NCI-H1105 treated with DMSO at 0.1 percent for 48 hours (cell line): ENCODE measurements at places on chromosomes 4 and X.
A peak's percentile ranks its signal among the peaks of the same experiment; 100 is the strongest.

DNA sequence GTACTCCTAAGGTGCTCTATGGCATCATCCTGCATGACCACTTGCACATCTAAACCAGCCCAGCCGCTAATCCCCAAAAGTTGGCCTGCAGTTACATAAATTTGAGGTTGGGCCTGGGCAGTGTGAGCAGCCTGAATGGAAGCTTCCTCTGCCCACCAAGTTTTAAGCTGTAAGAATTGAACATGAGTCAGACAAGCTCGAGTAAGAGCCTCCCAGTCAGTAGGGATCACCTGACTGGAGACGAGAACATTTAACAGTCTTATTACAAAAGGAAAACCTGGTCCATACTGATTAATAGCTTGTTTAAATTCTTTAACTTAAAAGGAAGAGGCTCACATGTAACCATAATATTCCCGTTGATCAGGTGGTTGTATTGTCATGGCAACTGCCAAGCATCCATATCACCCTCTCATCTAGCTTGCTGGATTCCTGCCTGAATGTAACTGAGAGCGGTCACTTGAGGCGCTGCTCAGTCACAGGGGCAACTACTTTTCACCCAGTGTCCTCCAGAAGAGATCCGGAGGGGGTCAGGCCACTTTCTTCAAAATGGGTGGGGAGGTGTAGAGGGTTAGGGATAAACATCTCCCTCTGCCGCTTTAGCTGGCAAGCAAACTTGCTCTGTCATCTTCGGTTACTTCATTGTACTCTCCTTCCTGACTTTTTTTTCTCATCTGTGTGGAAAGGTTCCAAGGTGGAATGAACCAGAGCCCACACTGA, 56.6 kb upstream of the WDR1 start:
- peak; percentile 8 for DNase-seq

- DNase-seq = no peak
Measured at GRCh38 chr4:76383001-76383400, 37.9 kb downstream of the CCDC158 start.

DNA sequence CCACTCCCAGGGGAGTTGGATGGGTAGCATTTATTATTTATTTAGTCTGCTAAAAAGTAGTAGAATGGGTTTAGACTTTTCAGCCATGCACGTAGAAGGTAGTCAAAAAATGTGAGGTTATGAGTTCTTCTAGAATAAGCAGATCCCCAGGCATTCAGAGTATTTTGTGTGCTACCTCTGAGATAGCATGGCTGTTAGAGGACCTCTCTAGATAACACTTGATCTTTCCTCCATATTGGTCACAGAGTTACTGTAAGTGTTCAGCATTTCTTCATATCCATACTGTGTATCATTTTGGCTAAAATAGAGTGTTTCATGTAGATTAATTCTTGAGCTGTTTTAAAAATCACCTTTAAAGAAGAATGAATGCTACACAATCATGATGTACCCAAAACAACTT, 58.4 kb downstream of the KLHL5 start:
- DNase-seq = no peak

- no peak for DNase-seq
Measured at GRCh38 chr4:69717778-69718177, 42.6 kb downstream of the SULT1B1 start.

GRCh38 chr4:16118090-16118489, 34.3 kb upstream of the PROM1 start:
- no peak for DNase-seq

DNA sequence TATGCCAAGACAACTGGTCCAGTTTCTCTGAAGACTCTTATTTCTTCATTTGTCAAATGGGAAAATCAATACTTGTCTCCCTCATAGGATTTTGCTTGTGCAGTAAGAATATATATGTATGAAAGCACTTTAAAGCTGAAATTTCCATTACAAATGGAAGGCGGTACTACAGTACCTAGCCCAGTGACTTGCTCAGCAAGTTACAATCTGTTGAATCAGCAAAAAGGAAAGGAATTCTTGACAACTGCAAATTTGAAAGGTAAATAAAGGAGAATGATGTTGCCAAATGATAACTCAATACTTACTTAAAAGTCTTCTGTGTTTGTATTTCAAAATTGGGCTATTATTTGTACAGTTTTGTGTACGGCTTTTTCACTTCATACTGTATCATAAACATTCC, 71.1 kb downstream of the PKD2 start:
- no peak for DNase-seq

GRCh38 chr4:36815536-36815935, 429.0 kb upstream of the NWD2 start:
- DNase-seq = no peak

GRCh38 chrX:8969378-8969777, 64.5 kb downstream of the FAM9B start:
- no peak for DNase-seq

- DNase-seq = no peak
Measured at GRCh38 chr4:154616731-154617130, 4.3 kb upstream of the FGG start.

DNA sequence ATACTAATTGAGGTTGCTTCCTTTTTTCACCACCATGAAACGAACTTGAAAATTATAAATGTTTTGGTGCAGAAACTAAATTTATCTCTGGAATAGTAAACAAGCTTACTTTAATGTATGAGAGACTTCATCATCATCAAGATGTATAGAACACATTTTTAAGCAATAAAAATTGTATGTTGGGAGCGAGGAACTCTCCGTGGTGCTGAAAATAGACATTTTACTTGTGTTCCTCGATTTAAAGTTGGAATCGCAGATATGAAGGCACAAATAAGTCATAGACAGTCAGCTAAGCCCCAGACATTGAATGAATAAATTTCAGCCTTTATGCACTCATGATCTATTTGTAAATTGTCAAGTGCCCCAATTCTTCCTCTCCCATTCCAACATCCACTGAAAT, 310.7 kb downstream of the STK32B start:
- DNase-seq = no peak

DNA sequence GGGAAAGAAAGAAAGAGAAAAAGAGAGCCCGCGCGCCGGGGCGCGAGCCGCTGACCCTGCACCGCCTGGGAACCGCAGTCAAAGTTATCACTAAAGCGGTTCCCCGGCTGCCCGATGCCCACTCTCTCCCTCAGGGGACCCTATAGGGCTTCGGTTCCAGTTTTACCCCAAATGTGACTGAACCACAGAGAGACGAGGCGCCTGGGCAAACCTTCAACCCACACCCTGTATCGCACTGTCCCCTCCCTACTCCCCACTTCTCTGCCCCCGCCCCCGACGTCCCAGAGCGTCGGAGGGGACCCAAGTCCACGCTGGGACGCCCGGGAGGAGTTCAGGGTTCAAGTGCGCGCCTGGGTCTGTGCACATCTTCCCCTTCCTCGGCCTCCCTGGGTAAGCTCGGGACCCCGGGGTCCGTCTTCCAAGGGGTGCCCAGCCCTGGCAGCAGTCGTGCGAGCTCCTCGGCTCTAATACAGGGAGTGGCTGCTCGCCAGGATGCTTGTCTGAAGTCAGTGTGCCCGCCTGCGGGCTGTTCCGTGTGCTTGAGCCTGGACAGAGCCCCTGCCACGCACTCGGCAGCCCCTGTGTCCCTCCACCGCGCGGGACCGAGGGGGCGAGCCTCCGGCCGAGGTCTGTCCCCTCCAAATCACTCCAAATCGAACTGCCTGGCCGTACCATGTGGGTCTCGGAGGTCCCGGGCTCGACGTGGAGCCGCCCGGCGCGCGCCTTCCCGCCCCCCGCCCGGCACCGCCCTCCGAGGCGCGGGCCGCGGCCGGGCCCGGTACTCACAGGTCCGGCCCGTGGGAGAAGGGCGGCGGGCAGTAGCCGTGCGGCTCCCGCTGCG, 960 bp downstream of the TRPC3 start:
- DNase-seq = peak; percentile 14

DNA sequence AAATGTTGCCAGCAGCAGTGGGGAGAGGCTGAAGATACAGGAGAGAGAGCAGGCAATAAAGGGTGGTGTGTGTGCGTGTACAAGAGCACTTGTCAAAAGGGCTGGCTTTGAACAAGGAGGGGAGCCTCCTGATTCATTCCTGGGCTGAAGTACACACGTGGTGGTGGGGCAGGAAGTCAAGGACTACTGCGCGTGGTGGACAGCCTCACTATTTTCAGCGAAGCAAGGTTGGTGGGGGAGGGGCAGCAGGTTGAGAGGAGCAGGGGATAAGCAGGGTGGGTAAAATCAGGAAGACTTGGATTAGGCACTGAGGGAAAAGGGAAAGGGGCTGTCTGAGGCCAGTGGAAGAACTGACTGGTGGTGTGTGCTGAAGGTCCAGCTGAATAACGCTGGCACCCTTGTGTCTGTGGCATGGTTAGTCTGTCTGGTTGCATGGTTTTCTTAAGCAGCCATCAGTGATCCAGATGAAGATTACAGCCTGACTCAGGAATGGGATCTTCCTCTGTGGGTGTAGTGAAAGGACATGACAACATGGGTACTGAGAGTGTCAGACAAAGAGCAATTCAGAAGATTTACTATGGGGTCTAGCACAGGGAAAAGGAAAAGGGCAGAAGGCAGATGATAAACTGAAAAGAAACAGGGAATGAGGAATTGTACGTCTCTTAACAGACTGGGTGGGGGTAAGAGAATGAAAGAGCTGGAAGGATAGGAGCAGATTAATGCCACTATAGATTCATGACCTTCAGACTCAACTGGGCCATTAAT, 149.8 kb downstream of the CHM start:
- no peak for DNase-seq

DNA sequence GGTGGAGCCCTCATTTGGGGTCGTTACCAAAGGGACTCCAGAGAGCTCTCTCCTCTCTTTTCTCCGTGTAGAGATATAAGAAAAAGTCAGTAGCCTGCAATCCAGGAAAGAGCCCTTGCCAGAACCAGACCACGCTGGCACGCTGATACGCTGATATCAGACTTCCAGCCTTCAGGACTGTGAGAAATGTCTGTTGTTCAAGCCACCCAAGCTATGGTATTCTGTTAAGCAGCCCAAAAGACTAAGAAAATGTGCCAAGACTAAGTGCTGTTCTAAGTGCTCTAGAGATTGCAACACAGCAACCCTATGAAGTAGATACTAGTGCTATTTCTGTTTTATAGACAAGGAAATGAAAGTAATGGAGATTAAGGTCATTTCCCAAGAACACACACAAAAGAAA, 205.7 kb downstream of the CAMK2D start:
- no peak for DNase-seq

DNA sequence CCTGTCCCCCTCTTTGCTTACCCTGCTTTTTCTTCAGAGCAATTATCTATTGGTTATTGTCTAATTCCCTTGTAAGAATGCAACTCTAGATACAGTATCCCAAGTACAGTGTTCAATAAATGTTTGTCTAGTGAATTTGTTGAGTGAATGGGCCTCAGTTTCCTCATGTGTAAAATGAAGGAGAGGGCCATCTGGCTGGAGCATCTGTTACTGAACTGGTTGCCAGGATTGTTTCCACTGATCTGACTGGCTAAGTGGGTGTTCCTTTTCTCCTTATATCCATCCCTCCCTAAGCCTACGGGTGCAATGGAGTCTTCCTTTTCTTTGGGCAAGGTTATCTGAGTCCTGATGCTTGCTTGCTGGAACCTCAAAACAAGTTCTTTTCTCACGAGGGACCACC, 185.2 kb upstream of the RPS6KA3 start:
- no peak for DNase-seq

- DNase-seq = no peak
Measured at GRCh38 chr4:56656346-56656643, 24.8 kb downstream of the HOPX start.

DNA sequence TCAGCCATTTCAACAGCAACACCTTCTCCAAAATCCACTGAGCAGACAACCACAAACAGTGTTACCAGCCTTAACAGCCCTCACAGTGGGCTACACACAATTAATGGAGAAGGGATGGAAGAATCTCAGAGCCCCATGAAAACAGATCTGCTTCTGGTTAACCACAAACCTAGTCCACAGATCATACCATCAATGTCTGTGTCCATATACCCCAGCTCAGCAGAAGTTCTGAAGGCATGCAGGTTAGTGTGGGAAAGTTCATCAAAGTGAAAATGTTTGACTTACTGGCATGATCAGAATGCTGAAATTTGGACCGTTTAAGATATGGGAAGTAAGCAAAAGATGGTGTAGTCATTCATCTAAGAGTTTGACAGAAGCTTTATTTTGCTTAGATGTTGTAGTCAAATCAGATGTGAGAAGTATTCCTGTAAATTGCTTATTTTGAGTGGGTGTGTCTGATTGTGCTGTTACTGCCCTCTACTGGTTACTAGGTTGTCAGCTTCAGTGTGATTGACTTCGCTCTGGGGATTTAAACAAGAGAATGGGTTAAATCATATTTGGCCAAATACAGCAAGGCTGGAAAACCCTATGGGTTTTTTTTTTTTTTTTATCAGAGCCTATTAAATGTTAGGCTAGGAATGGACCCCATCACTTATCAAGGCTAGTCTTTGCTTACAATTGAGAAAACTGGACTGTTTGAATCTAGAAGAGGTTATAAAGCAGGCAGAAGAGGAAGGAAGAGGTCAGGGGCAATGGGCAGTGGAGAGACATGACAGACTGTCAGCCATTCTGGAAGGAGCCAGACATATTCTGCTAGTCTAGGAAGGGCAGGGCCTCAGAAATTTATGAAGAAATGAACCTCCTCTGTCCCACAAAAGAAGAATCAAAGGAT, 130.3 kb downstream of the DIPK2B start:
- DNase-seq = peak; percentile 36

DNA sequence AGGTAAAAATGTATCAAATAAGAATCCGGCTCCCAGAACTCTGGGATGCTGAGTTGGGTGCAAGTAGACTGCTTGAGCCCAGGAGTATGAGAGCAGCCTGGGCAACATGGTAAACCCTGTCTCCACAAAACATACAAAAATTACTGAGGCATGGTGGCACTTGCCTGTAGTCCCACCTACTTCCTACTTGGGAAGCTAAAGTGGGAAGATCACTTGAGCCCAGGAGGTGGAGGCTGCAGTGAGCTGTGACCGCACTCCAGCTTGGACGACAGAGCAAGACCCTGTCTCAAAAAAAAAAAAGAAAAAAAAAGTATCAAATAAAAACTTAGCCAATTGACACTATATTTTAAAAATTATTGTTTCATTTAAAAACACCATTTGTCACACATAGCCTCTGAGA, 84.4 kb downstream of the FBXW7 start:
- no peak for DNase-seq

DNA sequence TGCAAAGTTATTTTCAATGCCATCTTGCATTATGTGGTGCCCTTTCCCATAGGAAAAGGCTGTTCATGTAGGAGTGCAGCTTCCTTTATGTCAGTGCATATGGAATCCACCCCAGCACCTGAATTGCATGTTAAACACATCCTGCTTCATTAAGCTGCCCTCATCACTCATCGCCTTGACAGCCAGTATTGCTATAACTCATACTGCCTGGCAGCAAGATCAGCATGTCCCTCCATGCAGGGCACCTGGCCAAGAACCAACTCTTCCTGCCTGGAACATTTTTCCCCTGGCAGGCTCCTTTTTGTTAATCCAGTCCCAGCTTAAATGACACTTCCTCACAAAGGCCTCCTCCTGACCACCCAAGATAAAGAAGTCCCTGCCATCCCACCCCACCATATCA, 23.5 kb upstream of the CA5B start:
- DNase-seq = peak; percentile 33

DNA sequence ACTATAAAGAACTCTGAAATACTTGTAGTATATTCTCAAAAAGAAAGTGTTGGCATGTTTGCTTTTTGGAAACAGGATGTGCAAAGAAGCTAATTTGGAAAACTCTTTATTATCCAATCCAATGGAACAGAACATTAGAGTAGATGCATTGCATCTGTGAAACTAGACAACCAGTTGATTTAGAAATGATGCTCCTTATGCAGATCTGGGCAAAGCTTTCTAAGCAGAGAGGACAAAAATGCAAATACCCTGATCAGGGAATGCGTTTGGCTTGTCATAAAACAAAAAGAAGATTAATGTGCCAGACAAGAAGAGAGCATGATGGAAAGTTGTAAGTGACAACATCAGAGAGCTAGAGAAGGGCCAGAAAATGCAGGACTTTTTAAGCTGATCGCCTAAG, 142.3 kb downstream of the RCHY1 start:
- DNase-seq = no peak
